ENCODE measurements at places on chromosomes 16 and 17.

DNA sequence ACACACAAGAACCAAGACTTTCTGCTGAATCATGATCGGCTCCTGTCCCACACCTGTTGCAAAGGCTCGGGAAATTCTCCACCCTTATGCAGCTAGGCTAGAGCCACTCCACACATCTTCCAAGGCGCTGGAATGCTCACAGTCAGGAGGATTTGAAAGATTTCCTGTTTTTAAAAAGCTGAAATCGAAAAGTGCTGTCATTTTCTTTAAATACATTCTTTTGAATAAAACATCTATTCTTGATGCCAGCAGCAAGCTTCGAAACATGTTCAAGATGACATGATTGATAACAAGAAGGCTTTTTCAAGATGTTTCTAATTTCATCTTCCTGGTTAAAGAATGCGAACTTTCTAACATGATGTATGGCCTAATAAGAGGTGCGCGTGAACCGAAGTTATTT, 219.7 kb upstream of the CDH5 start:
- no peak for ATAC-seq

DNA sequence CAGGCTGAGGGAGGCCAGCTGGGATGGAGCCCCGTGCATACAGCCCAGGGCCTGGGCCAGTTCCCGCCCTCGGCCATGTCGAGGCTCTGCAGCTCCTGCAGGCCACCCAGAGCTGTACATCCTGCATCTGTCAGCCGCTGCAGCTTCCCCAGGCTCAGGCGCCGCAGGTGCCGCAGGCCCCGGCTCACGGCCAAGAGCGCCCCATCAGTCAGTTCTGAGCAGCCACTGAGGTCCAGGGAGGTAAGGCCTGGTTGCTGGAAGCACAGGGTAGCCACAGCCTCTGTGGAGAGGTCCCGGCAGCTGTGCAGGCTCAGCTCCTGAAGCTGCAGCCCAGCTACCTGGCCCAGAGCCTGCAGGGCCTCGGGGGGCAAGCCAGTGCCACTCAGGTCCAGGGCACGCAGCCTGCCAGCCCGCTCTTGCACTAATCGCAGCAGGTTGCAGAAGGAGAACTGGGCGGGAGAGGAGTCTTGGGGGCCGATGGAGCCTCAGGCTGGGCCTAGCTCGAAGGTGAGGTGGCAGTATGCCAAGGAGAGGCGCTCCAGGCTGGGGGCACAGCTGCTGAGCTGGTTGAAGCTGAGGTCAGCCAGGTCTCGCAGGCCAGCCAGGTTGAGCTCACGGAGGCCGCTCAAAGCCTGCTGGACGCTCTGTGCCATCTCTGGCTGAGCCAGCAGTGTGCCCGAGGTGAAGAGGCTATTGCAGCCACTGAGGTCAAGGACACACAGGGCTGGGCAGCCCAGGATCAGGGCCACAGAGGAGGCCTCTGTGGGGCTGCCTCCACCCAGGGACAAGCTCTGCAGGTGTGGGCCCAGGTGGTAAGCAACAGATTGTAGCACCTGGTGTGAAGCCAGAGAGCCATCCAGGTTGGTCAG, 11.4 kb downstream of the ELMO3 start:
- ATAC-seq, result no peak

GRCh38 chr17:80898716-80899115, 92.9 kb upstream of the CHMP6 start:
- no peak for ATAC-seq

DNA sequence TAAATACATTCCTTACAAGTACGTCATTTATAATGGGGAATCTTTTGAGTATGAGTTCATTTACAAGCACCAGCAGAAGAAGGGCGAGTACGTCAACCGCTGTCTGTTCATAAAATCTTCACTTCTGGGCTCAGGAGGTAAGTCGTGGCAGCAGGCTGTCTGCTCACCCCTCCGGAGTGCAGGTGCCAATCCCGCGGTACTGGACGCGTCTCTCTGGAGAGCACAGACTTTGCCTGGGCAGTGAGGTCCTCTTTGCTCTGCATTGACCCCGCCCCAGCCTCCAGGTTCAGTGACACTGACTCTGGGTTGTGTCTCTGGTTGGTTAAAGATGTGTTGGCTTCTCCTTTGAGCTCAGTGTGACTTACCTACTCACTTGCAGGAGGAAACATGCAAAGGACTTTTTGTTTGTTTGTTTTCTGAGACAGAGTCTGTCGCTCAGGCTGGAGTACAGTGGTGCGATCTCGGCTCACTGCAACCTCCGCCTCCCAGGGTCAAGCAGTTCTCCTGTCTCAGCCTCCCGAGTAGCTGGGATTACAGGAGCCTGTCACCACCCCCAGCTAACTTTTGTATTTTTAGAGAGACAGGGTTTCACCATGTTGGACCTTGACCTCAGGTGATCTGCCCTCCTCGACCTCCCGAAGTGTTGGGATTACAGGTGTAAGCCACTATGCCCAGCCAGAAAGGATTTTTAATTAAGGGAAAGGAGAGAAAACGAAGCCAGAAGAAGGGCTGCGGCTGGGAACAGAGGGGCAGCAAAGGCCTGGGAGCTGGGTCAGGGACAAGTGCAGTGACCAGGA, 31.2 kb downstream of the RNF213 start:
- no peak for ATAC-seq

- peak; percentile 99 for ATAC-seq
Observed at GRCh38 chr16:69848637-69849545, 86.8 kb downstream of the WWP2 start.

- no peak for ATAC-seq
Observed at GRCh38 chr17:11245187-11245586, 4.2 kb downstream of the SHISA6 start.

DNA sequence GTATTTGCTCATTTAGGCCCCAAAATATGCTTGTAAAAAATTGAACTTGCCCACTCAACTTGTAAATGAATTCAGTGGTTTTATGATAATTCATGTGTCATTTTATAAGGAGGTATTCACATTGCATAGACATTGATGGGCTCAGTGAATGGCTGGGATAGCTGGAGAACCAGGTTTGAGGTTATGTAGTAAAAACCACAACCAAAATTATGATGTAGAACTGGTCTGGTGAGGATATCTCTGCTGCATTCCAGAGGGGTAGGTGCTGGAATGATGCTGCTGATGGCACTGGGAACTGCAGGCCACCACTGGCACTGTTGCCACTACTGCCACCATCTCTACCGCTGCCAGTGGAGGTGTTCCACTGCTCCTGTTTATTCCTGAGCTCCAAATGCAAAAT, 21.5 kb upstream of the RABEP1 start:
- ATAC-seq, result no peak

GRCh38 chr17:19378416-19379360, at the start of gene MAPK7:
Gene MAPK7 (plus strand): TSS chr17:19378498. CDS start chr17:19378901, 403 bp downstream.
- no peak for ATAC-seq

DNA sequence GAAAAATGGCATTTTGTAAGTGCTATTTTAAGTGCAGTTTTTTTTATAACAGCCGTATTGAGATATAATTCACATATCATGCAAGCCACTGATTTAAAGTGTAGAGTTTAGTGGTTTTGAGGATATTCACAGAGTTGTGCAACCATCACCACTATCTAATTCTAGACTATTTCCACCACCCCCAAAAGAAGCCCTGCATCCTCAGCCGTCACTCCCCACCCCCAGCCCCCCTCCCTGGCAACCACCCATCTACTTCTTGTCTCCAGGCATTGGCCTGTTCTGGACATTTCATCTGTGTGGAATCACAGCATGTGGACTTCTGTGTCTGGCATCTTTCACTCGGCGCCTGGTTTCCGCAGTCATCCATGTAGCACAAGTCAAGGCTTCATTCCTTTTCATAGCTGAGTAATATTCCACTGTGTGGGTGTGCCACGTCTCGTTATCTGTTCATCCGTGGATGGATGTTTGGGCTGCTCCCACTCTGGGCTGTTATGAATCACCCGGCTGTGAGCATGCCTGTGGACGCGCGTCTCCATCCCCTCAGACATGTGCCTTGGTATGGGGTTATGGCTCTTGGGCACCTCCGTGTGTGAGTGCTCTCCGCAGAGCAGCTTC, 138.4 kb upstream of the CIBAR2 start:
- ATAC-seq, result no peak

- no peak for ATAC-seq
Observed at GRCh38 chr17:17889922-17890321, 53.1 kb upstream of the SREBF1 start.

DNA sequence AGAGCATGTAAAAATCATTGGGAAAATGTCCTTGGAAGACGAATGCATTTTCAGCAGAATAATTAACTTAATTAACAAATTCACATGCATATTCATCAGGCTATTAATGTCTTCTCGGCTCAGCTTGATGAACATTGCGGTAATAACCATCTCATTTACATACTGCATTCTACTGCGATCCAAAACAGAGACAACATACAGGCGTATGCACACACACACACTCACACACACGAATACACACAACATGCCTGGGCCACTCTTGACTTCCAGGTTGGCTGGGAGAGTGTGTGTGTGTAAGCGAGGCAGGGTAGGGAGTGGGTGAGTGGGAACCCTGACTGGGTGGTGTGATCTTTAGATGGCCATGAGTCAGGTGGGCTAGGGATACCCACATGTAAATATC, 44.7 kb downstream of the NEUROD2 start:
- ATAC-seq, result no peak

DNA sequence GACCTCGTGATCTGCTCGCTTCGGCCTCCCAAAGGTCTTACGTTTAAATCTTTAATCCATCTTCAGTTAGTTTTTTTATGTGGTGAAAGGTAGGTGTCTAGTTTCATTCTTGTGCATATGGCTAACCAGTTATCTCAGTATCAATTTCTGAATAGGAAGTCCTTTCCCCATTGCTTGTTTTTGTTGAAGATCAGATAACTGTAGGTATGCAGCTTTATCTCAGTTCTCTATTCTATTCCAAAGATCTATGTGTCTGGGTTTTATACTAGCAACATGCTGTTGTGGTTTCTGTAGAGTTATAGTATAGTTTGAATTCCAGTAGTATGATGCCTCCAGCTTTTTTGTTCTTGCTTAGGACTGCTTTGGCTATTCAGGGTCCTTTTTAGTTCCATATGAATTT, 65.2 kb downstream of the TNFRSF13B start:
- no peak for ATAC-seq

DNA sequence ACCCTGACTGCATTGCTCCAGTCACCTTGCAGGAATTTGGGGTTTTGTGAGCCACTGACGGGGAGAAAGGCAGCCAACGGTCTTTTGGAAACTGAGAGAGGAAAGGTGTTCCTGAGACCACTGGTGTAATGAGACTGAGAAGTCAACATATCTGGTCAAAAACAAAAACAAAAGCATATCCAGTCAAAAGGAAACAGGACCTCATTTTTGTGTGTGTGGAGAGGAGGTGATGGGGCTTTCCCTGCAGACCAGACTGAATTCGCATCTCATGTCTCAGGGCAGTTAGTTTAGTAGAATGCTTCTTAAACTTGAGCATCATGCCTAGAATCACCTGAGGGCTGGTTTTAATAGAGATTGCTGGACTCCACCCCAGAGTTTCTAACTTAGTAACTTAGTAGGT, 198.4 kb downstream of the COPRS start:
- ATAC-seq, result no peak

GRCh38 chr17:48215583-48216139, 108.1 kb downstream of the SNX11 start:
- no peak for ATAC-seq

GRCh38 chr16:67389911-67390815, 3.1 kb downstream of the TPPP3 start:
- no peak for ATAC-seq

- no peak for ATAC-seq
Observed at GRCh38 chr17:28470266-28470913, 3.1 kb upstream of the SLC13A2 start.

GRCh38 chr17:57442401-57442823, 186.1 kb downstream of the MSI2 start:
- ATAC-seq, result no peak

GRCh38 chr17:2384439-2385127, 16.3 kb downstream of the MNT start:
- ATAC-seq, result no peak
